ENCODE measurements at places on chromosomes 16 and 17. TPM values are rescaled to one million over a fixed set of nuclear protein-coding genes. Genes with fewer than 3 reads are reported as not detected.

DNA sequence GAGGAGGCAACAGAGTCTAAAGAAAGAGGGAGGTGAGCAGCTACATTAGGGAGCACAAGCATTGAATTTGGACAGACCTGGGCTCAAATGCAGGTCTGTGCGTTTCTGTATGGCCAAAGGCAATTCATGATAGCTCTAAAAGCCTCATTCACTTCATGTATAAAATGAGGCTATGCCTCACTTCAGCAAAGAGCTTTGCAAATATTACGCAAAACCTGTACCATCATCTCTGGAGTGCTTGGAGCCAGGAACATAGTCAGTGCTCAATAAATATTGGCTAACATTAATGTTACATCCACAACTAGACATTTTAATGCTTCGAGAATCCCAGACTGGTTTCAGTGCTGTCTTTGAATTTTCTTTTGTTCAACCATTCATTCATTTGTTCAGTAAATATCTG, 254.7 kb upstream of the CDH11 start:
- DNase-seq, result no peak

TNFRSF13B gene
- total RNA-seq, result 217 TPM

DNA sequence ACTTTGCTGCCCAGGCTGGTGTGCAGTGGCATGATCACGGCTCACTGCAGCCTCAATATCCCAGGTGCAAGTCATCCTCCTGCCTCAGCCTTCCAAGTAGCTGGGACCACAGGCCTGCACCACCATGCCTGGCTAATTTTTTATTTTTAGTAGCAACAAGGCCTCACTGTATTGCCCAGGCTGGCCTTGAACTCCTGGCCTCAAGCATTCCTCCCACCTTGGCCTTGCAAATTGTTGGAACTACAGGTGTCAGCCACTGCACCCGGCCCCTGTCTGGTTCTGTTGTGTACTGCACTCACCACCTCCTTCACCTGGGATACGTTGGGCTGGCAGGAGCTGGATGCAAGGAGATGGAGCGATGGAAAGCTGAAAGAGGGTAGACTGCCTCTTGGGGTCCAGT, 8.5 kb downstream of the PLA2G15 start:
- no peak for DNase-seq

DNA sequence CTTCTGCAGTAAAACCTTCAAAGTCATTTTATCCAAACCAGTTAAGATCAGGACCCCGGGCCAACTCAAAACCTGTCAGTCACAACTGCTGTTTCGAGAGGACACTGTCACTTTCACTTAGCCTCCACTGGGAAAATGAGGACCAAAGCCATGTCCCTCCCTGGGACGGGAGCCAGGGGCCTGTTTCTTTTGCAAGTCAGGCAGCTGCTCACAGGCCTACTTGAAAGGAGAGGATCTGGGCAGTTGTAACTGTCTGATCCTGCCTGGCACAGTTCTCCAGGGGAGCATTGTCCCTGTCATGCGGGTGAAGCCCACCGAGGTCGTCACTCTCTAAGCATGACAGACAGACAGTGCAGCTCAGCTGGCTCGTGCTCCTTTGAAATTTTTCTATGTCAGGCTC, 276.2 kb downstream of the NPIPA8 start:
- DNase-seq, result no peak

DNA sequence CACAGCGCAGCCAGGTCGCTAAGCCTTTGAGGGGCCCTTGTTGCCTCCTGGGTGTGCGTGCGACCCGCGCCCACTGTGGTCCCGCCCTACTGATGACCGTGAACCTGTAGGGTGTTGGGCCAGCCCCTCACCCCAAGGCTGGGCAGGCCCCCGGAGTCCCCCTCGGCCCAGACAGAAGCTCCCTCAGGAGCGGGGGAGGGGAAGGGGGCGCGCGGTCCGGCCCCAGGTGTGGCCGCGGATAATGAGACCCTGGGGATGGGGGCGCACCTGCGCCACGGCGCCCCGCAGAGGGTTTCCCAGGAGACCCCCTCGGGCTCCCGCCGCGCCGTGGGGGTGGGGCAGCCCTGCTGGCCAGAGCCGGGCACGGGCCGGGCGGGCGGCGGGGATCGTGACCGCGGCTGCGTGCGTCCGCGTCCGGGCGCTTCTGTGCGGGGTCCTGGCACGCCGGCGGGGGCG, 358 bp upstream of the ARHGDIG start:
- DNase-seq, result no peak

DNA sequence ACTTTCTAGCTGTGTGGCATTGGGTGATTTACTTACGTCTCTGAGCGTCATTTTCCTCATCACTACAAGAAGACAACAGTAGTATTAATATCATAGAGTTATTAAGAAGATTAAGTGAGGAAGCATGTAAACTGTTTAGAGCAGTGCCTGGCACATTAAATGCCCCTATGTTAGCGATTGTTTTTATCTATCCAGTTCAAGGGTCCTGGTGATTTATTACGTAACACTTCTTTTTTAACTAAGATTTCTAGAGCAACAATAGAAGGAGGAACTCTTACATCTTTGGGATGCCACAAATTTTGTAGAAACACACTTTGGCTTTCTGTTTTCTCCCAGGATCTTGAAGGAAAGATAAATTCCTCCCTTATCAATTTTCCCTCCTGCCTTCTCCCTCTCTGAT, 3.3 kb upstream of the GAS7 start:
- no peak for DNase-seq

GRCh38 chr16:10754941-10755340, 11.3 kb downstream of the NUBP1 start:
- DNase-seq, result no peak

TBC1D3K gene
- not detected for total RNA-seq

DNA sequence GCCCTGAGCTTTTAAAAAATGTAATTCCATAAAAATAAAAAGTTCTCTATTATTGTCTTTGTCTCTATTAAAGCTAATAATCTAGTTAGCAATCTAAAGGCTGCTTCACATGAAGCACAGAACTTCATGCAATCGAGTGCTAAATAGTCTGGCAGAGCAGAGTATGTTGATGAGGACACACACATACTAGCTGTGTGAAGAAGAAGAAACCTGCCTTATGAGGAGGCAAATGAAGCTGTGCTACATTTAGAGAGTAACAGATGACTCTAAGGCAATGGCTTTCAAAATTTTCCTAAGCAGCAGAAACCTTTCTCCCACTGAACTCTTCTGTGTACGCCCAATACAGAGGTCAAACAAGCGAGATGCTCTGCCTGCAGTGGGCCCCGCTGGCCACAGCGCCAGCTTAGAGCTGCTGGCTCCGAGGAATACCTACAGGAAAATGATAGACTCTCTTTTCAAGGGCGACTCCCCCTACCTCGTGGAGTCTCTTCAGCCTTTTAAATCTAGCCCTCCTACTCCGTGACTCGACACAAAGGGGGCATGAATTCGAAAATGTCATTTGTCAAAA, 39.2 kb downstream of the GNA13 start:
- no peak for DNase-seq

DNA sequence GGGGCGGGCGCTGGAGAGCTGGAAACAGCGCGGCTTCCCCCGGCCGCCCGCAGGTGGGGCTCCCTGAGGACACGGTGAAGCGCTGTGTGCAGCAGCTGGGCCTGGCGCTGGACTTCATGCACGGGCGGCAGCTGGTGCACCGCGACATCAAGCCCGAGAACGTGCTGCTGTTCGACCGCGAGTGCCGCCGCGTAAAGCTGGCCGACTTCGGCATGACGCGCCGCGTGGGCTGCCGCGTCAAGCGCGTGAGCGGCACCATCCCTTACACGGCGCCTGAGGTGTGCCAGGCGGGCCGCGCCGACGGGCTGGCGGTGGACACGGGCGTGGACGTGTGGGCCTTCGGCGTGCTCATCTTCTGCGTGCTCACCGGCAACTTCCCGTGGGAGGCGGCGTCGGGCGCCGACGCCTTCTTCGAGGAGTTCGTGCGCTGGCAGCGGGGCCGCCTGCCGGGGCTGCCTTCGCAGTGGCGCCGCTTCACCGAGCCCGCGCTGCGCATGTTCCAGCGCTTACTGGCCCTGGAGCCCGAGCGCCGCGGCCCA, 27.8 kb downstream of the SBK1 start:
- no peak for DNase-seq

OVCA2 gene
- 22.4 TPM for total RNA-seq

DNA sequence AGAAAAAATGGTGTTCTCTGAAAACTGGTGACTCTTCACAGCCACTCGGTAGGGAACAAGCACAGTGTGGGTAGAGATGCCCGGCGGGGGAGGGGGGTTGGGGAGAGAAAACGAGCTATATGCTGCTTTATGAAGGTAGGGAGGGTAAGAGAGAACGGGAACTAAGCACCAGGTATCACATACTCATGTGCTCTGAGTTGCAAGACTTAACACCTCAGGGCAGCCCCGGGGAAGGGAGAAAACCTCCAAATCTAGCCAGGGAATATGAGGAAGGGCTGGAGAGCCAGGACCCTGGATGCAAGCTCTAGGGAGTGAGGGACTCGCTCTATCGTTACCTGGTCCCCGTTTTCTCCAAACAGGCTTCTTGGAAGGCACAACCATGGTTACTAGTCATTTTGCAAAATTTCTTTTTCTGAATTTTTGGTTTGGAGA, 35.3 kb downstream of the HIC1 start:
- DNase-seq, result peak; percentile 58

DNA sequence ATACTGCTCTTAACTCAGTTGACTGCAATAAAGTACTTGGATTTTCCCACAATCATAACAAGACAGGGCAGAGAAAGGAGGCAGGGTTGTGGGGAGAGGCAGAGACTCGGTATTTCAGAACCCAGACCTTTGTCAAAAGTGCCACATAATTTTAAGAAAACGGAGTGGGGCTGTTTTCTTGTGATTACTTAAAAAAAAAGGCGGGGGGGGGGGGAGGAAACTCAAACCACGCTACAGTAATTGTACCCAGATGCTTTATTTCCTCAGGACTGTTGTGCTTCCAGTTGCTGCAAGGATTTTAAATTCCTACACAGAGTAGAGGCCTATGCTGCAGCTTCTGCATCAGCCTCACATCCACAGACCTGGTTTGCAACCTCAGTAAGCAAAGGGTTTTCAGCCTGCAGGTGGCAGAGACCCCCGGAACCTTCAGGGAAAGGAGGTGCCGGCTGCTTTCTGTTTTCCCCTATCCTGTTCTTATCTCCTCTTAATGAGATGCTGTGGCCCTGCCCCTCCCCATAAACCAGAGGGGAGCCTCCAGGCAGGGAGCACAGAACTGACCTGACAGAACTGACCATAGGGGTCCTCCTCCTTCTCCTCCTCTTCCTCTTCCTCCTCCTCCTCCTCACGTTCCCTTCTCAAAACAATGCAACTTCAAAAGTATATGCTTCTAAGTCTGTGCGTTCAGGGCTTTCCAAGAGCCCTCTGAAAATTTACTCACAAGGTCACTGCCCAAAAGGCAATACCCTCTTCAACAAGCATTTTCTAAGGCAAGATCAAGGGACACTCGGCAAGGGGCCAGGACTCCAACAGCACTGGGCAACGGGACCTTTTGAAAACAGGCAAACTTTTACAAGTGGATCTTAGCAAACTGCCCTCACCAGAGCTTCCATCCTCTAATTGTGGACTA, 7.5 kb downstream of the AXIN2 start:
- no peak for DNase-seq

CX3CL1 gene
- not detected for total RNA-seq

DNA sequence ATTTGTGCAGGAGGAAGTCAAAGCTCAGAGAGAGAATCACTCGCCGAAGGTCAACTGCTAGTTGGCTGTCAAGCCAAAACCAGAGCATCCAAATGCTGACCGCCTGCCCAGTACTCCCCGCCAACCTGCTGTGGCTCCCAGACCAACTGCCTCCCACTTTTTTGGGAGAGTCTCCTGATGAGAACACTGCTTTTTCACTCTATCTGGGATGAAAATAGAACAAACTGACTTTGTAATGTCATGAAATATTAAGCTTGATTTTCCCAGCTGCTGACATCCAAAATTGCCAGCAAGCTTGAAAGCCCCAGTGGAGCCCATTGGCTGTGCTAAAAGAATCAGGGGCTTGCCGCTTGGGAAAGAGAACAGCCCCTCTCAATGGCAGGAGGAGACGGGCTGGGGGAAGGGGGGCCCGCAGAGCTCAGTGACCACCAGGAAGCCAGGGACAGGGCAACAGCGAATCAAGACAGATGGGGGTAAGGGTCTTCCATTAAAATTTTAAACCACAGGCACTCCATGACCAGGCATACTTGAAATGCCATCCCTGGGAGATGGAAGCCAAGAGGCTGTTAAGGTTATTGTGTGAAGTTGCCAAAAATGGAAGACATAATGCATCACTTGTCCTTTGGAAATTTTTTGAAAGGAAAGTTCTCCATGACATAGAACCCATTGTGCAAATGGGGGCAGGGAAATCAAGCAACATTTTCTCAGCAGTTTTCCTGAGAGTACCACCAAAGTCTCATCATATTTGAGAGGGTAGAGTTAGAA, 125.7 kb upstream of the CDH5 start:
- DNase-seq, result no peak

VAT1L gene
- total RNA-seq, result not detected

RNU2-1 gene
- total RNA-seq, result 5,063 TPM

GRCh38 chr17:39513915-39514314, 52.6 kb downstream of the CDK12 start:
- no peak for DNase-seq

GRCh38 chr16:5188318-5188988, 90.9 kb upstream of the EEF2KMT start:
- DNase-seq, result no peak

- DNase-seq, result peak; percentile 51
Measured at GRCh38 chr16:85986931-85987749, 88.2 kb downstream of the IRF8 start.
